Breast epithelium (tissue), 4 donors: ENCODE measurements at places on chromosomes 7 and 10. TPM values are rescaled to one million over a fixed set of nuclear protein-coding genes. Genes with fewer than 3 reads are reported as not detected.
A peak's percentile ranks its signal among the peaks of the same experiment; 100 is the strongest.

Gene MUC12
- 5.2 TPM for total RNA-seq

GRCh38 chr7:27611059-27611458 is 51.6 kb downstream of the HIBADH start:
- DNase-seq = no peak

DNA sequence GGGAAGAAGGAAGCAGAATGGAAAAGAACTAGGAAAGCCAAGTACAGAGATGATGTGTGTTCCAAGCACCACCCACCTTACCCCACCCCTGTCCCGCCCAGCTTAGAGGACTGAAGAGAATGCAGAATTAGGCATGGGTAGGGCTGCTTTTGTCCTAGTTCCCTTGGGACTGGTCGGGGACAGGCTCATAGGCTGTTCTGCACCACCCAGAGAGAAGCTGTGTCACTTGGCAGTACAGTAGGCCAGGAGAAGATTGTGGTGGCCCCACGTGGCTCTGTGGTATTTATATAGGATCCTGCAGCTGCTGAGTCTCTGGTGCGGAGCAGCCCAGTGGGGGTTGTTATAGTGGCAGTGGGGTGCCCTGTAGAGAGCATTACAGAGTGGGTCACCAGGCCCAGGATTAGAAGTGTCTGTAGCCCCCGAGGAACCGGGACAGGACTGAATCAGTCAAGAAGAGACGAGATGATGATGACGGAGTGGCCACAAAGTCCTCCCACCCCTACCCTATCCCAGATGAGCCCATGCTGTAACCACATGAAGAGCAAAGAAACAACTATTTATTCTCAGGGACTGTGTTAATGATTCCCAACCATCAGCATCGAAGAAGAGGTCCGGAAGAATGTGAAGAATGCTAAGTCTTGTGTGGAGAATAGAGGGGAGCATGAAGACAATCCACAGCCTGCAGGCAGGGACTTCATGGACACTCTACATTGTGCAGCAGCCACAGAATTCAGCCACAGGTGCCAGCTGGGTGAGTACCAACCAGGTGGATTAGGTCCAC is 88.9 kb downstream of the C1GALT1 start:
- no peak for DNase-seq

DNA sequence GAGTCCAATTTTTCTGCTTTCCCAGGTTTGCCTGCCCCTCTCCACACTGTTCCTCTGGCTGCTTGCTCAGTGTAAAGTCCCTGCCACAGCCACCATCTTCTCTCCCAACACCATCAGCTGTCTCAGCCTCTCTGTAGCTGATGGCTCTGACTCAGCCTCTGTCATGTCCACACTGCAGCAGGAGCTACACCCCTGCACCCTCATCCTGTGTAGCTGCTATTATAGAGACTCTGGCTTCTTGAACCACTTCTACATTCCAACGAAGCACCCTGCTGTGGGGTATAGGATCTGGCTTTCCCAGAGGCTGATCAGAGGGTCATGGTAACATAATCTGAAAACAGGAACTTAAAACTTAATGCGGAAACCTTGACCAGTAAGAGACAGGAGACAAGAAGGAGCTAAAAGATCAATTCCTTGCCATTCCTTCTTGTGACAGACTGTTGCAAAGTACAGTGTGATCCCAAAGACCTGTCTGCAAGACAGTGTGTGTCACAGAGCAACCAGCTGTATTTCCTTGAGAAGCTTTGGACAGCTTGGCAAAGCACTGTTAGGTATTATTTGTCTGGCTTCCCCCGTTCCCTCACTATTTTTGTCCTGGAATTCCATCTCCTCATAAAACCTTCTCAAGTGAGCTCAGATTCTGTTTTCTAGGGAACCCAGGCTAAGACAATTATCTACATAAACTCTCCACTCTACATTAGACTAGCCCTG is 42.3 kb downstream of the NRCAM start:
- no peak for DNase-seq

- no peak for DNase-seq
These were observed 476 bp upstream of the RET start for GRCh38 chr10:43076311-43076875.

Gene CHST3
- total RNA-seq = 34.5 TPM

GRCh38 chr7:111290419-111290818 is 199.5 kb downstream of the LRRN3 start:
- DNase-seq = no peak

GRCh38 chr7:1811850-1812508 is 141.9 kb downstream of the ELFN1 start:
- peak; percentile 23 for DNase-seq

GRCh38 chr10:58318346-58318745 is 16.5 kb upstream of the UBE2D1 start:
- DNase-seq = no peak

- no peak for DNase-seq
These were observed 13.6 kb downstream of the DGKB start for GRCh38 chr7:14888962-14889361.

- no peak for DNase-seq
These were observed 84.1 kb downstream of the HDAC9 start for GRCh38 chr7:18579698-18580097.

Gene ZNRF2
- 18.9 TPM for total RNA-seq

DNA sequence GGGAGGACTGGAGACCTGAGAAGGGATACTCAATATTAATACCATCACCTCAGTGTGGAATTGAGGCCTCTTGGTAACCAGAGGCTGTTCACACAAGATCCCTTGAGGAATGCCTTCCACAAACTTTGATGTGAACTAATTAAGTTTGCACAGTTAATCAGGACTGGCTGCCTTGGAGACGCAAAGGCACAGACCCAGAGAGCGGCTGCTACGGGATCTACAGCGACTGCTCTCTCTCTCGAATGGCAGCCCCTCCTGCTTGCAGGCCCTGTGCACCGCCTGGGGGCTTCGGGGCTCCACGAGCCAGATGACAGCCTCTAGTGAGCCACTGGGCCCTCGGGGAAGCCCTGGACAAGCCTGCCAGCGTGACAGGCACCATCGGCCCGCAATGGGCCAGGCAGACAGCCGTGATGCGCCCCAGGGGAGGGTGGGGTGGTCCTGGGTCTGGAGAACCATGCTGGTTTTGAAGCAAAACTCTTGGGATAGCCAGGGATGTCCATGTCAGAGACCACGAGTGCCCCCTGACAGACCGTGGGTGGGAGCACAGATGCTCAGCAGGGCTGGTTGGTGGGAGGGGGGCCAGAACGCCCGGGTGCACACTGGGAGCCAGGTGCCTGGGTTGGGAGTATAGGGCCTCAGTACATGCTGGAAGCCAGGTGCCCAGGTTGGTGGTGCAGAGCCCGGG is 195.6 kb downstream of the ELFN1 start:
- no peak for DNase-seq

DNA sequence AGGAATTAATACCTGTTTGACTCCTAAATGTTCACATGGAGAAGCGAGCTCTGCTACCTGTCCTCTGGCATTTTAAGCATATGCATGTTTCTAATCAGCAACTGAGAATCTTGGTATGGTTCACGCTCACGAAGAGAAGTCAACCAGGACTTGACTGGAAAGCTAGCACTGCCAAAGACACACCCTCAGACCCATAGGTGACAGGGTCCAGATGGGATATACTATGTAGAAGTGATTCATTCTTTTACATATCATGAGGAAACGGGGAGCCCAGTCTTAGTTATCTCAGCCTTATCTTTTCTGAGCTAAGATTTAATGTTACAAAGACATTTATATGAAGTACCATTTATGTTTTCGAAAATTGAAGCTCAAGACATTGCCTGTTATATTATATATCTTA is 313.0 kb downstream of the DOCK4 start:
- no peak for DNase-seq

- peak; percentile 13 for DNase-seq
These were observed 204.7 kb downstream of the EBF3 start for GRCh38 chr10:129759214-129760002.

DNA sequence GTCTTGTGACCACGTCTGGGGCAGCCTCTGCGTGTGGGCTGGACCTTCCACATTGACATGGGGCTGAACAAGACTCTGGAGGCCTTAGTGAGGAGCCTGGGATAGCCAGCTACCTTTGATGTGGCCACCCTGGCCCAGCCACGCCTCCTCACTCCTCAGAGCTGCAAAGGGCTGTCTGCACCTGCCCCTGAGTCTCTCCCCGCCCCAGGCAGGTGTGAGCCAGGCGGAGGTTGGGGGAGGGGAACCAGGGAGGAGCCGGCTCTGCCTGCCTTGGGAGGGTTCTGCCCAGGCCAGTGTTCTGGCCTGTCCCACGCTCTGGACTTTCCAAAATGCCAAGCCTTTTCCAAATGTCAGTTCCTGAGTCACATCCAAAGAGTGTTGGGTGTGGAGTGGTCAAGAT is 72.2 kb downstream of the GTF2IRD1 start:
- DNase-seq = peak; percentile 76

- DNase-seq = no peak
These were observed 3.6 kb upstream of the ZEB1 start for GRCh38 chr10:31315453-31315852.

- no peak for DNase-seq
These were observed 38.0 kb downstream of the POLR1F start for GRCh38 chr7:19670806-19671205.

- DNase-seq = no peak
These were observed 215.7 kb downstream of the HTR7 start for GRCh38 chr10:90642136-90642535.

Gene PTCD1
- 4.5 TPM for total RNA-seq

GRCh38 chr7:7911369-7912123 is 57.0 kb upstream of the GLCCI1 start:
- no peak for DNase-seq
